Fibroblast of skin of scalp (primary cell): ENCODE measurements at places on chromosomes 1 and 21.

GRCh38 chr1:22809783-22810182 is 99.1 kb downstream of the EPHB2 start:
- no peak for DNase-seq

DNA sequence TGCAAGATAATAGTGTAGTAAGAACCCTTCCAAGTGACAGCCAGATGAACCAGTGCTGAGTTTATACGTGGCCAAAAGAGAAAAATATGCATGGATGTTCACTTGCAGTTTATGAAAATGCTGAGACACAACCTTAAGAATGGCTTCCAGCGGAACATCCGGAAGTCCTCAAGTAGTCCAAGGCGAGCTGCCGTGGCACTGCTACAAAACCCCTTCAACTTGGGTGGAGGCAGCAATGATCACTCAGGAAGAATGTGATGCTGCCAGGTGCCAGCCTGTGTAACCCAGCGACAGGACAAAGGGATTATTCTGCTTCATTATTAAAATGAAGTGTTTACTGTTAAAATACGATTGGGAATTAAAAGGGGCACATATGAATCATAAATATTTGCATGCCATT is 179.6 kb downstream of the RUNX1 start:
- no peak for DNase-seq

- DNase-seq = no peak
These were observed 519 bp downstream of the RERE start for GRCh38 chr1:8816831-8817411.

- peak; percentile 17 for DNase-seq
These were observed 12.4 kb downstream of the PSEN2 start for GRCh38 chr1:226882631-226883409.

- no peak for DNase-seq
These were observed 70.6 kb upstream of the CNTN2 start for GRCh38 chr1:204972426-204972825.

GRCh38 chr1:176767714-176768136 is 304.8 kb downstream of the PAPPA2 start:
- DNase-seq = no peak

- DNase-seq = peak; percentile 73
These were observed 71.2 kb downstream of the CASZ1 start for GRCh38 chr1:10724948-10725847.

DNA sequence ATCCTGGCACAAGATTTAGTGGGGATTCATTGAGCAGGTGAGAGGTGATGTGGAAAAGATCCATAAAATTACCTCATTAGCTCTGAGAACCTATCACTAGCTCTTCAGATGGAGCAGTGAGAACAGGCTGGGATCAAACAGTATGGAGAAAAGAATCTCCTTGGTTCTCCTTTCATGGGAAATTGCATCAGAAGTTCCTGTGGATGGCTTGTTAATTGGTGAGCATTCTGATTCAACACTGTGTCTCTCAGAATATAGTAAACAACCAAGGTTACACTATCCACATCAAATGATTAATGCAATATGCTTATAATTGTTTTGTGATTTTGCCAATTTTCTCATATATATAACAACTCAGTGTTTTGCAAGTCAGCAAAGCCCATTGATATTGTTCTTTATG is 8.3 kb upstream of the CD55 start:
- DNase-seq = no peak

DNA sequence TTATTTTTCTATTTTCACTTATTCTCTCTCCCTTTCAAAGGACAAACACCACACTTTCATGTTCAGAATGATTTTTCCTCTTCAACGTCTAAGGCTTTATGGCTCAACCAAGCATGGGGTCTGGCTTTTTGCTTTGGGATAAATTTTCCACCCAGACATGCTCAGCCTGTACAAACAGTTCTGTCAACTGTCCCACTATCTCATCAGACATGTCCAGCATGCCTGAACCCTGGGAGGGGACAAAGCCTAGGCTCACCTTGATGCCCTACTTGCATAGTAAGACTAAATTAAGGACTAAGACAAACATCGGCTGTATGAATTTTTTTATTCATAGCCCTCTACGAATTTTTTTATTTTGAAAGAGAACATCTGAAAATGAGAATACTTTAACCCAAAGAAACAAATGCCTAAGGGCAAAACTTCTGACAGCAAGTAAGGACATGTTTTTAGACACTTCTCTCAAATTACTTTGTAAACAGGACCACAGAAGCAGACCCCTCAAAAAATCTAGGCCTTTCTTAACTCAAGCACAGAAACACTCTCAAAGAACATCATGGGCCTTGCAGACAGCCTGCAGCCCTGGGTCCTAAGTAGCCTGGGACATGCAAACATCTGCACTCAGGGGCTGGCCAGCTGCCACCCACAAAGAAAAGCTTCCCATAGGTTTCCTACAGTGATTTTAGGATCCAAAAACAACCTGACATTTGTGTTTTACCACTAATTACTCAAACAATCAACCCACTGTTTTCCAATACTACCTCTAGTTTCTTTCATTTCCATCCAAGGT is 72.3 kb upstream of the PALMD start:
- DNase-seq = no peak

GRCh38 chr1:47164552-47164951 is 25.3 kb downstream of the PDZK1IP1 start:
- no peak for DNase-seq

DNA sequence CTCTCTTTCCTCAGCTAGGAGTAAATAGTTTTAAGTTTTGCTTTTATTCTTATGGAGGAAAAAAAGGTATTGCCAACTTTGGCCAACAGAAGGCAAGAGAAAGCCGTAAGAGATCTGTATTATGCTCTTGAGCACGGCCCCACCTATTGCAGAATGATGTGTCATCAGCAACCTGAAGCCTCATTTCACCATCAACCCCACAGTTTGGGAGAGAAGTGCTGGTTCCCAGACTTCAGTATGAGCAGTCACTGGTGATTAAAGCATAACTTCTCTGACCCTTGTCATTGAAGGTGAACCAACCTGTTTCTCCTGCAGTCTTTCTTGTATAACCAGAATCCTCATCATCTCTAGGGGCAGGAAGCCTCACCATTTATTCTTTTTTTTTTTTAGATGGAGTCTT is 100.2 kb downstream of the SIPA1L2 start:
- no peak for DNase-seq

- DNase-seq = no peak
These were observed 90.5 kb downstream of the CD247 start for GRCh38 chr1:167427848-167428247.

DNA sequence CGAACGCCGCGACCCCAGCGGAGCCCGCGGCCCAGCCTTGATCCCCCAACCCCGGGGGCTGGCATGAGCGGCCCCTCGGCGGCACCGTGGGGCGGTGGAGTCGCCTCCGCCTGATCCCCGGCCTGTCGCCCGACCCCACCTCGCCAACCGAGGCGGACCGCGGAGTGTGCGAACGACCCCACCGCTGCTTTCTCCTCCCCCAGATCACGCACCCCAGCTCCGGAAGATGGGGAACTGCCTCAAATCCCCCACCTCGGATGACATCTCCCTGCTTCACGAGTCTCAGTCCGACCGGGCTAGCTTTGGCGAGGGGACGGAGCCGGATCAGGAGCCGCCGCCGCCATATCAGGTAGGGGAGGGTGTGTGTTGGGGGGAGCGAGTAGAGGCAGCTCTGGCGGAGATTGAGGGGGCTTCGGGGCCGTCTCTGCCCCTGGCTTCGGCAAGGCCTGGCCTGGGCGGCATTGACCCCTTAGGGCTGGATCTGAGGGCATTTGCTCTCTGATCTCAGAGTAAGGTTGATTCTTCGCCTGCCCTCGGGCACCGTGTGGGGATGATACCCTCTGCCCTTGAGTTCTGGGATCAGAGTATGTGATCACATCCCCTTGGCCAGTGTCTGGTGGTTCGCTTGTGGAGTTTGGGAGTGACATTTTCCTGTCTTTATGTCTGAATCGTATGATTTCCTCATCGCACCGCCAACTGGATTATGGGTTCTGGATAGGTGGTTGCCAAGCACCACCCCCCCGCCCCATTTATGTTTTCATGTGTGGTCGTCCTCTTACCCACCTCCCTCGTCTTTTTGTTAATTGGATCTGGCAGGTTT is 668 bp downstream of the RNF11 start:
- DNase-seq = peak; percentile 34

DNA sequence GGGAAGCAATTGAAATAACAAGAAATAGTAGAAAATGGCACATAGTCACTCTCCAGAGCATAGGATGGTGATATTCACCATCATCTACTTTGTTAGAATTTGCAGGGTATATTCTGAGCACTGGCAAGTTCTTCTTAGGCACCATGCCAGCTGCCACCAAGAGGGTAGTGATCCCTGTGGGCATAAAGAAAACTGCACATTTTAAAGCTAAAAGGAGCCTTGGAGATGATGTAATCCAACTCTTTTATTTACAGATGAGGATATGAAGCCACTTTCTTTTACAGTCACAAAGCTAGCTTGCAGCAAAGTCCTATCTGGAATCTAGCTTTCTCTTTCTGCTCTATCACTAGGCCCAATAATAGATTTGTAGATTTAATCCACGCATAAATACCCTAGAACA is 69.0 kb downstream of the PTGER3 start:
- no peak for DNase-seq

GRCh38 chr1:232322162-232322734 is 307.7 kb downstream of the SIPA1L2 start:
- DNase-seq = no peak

DNA sequence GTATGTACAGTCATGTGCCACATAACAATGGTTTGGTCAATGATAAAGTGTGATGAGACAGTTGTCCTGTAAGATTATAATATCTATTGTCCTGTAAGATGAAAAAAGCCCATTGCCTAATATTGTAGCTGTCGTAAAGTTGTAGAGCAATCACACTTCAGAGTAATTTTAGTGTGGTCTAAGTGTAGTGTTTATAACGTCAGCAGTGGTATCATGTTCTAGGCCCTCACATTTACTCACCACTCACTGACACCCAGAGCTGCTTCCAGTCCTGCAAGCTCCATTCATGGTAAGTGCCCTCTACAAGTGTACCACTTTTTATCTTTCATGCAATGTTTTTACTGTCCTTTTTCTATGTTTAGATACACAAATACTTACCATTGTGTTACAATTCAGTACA is 259.9 kb upstream of the RAB4A start:
- DNase-seq = no peak

DNA sequence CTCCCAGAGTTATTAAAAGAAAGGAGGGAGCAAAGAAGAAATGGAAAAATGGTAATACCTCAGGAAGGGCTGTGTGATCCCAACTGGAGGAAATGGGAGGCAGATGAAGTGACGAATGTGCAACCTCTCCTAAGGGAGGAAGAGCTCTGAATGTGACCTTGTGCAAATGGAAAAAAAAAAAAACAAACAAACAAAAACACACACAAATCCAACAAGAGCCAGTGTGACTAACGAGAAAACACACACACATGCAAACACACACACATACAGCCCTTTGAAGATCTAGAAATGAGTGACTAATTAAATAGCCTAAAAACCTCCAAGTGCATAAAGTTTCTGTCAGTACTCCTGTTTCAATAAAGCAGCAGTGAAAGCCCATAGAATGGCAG is 49.0 kb downstream of the CCN1 start:
- no peak for DNase-seq

DNA sequence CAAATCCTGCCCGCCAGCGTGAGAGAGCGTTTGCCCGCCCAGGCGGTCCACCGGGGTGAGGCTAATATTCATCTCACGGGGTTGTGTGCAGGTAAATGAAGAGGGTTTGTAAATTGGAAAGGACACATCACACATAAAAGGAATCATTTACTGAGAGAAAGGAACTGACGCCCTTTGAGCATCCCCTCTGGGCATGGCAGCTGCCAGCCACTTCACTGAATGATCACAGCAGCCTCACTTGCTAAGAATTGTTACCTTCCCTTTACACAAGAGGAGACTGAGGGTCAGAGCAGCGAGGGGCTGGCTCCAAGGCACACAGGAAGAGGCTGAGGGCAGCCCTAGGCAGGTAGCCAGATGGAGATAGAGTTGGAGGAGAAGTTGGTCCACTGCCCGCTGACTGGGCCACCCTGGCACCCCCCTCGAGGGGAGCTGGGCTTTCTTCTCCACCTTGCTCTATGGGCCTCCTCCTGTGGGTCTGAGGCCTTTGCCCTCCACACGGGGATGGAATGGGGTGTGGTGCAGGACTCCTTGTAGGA is 96.0 kb downstream of the FOXD2 start:
- DNase-seq = no peak

- DNase-seq = peak; percentile 85
These were observed 100.6 kb upstream of the KCNJ15 start for GRCh38 chr21:38156200-38156599.

DNA sequence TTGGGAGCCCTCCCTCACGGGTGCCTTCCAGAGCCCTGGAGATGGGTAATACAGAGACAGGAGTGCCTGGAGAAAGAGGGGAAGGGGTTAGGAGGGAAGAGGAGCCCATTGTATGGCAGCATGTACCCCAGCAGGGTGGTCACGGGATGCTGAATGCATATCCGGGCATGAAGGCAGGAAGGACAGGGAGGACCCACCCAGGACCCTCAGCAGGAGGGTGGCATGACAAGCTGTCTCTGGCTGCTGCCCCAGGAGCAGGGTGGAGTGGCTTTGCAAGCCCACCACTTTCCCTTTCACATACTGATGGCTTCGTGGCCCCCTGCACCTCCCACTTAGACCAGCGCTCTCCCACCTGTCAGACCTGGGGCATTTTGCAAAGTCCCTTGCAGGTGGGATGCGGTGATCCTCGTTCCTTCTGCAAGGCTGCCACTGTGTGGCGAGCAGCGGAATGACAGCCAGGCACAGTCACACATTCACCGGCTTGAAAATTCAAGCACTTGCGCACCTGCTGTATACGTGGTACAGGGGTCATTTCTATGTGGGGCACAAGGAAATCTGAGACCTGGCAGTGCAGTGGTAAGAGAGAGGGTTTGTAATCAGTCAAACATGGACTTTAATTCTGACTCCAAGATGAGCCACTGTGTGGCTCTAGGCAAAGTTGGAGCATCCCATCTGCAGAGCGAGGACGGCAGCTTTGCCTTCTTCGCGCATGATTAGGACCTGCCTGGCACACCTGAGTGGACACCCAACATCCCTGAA is 53.2 kb upstream of the TMEM51 start:
- DNase-seq = peak; percentile 23

- DNase-seq = no peak
These were observed 31.7 kb downstream of the OR13G1 start for GRCh38 chr1:247647864-247648263.

DNA sequence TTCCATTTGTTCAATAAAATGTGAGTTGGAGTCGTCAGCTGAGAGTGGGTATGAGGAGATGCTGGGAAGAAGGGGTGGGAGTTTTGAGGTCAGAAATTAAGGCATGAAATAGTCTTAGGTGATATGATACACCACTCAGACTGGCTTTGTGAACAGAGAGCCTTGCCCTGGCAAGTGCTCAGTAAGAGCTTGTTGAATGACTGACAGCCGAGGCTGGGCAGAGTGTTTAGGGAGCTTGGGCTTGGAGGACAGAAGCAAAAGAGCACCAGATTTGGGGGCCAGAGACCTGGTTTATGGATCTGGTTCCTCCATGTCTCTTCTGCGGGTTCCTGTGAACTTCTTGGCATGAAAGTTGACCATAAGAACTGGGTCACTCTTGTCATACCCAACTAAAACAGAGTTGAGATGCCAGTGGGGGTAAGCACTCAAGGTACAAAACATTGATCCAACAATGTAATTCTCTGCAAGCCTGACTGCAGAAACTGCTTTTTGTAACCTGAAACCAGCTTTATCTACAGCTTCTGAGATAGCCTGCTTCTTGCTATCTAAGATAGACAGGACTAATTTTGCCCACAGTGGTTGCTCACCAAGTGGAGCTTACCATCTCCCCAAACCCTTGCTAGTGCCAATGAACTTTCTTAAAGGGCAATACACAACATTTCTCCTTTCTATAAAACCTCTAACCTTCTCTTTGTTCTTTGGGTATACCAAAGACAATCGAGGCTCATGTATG is 126.4 kb downstream of the TENT5C start:
- DNase-seq = no peak
